ENCODE measurements at places on chromosomes 7 and 10. TPM values are rescaled to one million over a fixed set of nuclear protein-coding genes. Genes with fewer than 3 reads are reported as not detected.

Gene GNG11
- 33.0 TPM for total RNA-seq

Gene SPDYE2B
- total RNA-seq: not detected

DNA sequence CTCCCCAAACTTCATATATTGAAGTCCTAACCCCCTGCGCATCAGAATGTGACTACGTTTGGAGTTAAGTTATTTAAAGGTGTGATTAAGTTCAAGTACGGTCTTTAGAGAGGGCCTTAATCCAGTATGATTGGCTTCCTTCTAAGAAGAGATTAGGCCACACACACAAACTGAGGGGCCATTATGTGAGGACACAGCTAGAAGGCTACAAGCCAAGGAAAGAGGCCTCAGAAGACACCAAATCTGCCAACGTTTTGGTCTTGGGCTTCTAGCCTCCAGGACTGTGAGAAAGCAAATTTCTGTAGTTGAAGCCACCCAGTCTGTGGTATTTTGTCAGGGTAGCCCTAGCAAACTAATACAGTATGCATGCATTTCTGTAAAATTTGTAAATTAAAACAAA is 41.7 kb downstream of the REEP3 start:
- no peaks in the 10 kb centered on the region for H3K4me1 ChIP-seq
- no peak for DNase-seq
- no peak overlapping the region for H3K27ac ChIP-seq
- no peak overlapping the region for H3K4me3 ChIP-seq

GRCh38 chr10:114499116-114499515 is 94.8 kb upstream of the AFAP1L2 start:
- H3K36me3 ChIP-seq: no peaks in the 10 kb centered on the region
- H3K4me1 ChIP-seq: no peaks in the 10 kb centered on the region
- no peaks in the 10 kb centered on the region for H3K27me3 ChIP-seq
- DNase-seq: no peak
- no peak overlapping the region for H3K27ac ChIP-seq

DNA sequence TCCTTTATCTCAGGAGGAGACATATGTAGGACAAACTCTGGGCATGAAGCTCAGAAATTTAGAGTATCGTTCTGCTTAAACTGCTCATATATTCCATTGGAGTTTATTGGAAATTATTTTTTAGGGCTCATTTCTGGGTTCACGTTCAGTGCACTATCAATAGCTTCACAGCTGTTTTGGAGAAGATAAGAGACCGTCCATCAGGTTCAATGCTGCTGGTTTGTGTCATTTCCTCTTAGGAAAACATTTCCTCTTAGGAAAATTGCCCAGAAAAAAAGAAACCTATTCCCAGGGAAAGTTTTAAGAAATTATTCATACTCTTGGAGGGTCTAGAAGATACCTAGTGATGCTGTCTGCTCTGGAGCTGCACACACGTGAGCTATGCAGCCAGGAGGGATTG is 691.7 kb downstream of the GRID1 start:
- H3K27me3 ChIP-seq: no peaks in the 10 kb centered on the region
- H3K36me3 ChIP-seq: no peaks in the 10 kb centered on the region
- no peak overlapping the region for H3K27ac ChIP-seq
- H3K4me3 ChIP-seq: no peak overlapping the region

Measured in uterus (tissue), 4 donors.